ENCODE measurements at places on chromosomes 11 and 22.

GRCh38 chr22:24355574-24355973 lies 71.8 kb upstream of the ADORA2A start:
- no peak for DNase-seq

DNA sequence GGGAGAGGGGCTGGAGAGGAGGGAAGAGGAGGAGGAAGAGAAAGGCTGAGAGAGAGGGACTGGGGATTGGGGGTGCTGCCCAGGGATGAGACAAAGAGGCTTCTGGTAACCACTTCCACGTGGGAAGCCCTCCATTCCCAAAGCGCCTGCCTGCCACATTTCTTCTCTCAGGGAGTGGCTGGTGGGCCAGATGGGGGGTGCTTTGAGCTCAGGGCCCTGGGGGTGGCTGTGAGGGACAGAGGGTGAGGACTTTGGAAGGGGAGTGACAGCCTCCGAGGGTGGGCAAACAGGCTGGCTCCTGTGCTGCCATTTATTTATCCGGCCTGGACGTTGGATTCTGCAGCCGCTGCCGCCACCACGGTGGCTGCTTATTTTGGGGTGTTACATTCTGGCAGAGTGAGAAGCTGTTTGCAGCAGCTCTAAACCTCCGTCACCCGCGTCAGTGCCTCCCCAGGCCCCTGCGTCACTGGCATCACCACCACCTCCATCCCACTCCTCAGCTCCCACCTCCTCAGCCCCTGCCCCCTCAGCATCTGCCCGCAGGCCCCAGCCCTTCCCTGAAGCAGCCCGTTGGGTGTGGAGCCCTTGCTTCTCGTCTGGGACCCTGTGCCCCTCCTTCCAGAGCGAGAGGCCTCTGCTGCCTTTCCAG lies 1.6 kb downstream of the RTN4RL2 start:
- no peak for DNase-seq

- no peak for DNase-seq
These were observed 715.8 kb upstream of the LRRC4C start for GRCh38 chr11:42175203-42175602.

- DNase-seq: no peak
These were observed 27.9 kb downstream of the NOX4 start for GRCh38 chr11:89463266-89463780.

DNA sequence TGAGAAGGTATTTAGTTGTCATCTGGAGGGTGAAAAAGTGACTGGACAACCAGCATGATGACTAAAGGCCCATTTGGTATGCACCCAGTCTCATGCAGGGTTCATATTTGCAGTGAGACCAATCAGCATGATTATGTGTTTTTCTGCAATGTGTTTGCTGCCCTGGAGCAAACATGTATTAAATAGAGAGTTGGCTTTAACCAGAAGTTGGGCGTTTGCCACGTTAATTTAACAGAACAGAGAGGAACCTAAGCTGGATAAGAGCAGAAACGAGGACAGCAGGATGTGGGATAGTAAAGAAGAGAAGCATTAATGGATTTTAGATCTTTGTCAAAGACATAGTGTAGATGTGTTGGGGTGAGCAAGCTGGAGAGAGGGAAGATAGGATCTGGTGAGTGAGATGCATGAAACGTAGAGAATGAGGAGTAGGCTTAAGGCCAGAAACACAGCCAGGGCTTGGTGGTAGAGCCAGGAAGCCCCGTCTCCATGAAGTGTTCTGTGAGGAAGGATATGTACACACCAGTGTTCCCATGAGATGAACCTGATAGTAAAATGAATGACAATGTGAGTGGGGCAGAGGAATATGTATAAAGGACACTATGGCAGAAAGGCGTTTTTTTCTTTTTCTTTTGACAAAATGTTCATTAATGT lies 164.0 kb upstream of the PDGFD start:
- DNase-seq: no peak

DNA sequence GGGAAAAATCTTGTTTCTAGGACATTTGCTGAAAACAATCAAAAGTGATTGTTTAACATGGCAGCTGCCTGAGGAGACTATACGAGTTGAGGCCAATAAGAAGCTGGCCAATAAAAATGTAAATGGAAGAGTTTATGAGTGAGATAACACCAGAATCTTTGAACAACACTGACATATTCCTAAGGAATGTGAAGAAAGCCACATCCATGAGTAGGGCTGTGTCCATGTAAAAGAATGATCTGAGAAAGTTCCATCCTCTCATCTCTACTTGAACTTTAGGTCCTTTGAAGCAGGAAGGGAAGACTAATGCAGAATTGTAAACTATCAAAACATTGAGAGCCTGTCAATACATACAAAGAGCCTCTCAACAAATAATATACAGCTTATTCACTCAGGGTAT lies 6.9 kb upstream of the CHORDC1 start:
- no peak for DNase-seq

- DNase-seq: no peak
These were observed 52.4 kb downstream of the TECTA start for GRCh38 chr11:121153472-121153871.

GRCh38 chr11:63884196-63884932 lies 32.6 kb downstream of the RCOR2 start:
- no peak for DNase-seq

DNA sequence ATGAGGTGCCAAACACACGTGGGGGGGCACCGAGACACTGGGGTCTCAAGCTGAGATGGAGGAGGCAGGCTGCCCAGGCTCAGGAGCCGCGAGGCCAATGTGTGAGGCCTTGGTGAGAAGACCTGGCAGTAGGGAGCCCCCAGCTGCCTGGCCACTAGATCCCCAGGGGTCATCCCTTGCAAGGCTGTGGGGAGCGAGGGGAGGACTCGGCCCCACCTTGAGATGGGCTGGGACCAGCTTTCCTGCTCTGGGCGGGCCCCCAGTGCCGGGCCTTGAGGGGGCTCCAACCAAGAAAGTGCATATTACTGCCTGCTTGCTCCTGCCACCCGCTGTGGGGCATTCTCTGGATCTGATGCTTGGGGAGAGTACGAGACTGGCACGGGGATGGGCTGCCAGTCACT lies 107.0 kb downstream of the CTTN start:
- DNase-seq: no peak

DNA sequence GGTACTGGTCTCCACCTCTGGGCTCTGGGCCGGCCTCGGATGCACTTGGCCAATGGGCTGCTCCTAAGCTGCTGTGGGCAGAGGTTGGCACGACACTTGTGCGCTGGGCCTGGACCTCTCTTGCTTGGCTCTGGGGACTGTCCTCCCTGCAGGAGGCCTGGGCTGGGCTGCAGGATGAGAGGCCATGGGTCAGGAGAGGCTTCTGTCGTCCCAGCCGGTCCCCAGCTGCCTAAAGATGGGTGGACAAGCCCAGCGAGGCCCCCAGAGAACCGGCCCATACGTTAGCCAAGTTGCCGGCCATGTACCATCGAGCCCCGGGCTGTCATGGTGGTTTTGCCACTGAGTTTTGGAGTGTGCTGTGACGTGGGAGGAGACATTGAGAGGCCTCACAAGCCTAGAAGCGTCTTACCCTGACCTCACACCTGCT lies 1.6 kb upstream of the CCDC188 start:
- DNase-seq: no peak

DNA sequence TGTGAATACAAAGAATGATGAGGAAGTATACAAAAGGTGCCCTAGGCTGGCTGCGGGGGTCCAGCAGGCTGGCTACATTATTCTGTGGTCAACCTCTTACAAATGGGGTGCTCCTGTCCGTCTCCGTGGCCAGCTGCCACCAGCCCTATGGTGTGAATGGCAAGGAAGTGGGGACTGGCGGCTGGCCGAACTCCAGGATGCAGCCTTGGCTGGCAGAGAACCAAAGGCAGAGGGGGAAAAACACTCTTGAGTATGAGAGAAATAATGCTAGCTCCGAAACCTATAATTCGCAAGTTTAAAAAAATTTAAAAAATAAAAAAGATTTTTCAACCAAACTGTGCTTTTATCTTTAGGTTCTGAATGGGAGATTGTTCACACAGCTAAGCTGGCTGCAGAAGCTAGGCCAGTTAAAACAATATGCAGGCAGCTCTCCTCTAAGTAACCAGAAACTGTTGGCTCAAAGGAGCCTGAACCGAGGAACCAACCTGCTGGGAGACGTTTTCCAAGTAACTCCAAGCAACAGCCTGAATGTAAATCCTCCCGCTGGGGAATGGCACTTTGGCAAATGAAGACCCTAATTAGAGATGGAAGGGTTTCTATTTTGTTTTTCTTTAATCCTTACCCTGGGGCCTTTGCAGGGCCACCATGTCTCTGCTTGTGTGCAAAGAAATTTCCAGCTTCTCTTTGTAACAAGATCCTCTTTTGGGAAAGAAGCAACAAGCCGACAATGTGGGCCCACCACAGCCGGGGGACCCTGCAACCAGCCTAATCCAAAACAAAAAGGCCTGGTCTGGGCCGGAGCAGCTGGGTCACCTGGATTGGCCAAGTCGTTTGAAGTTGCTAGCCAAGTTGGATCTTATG lies 50.2 kb downstream of the C22orf31 start:
- no peak for DNase-seq
